Renal cortical epithelial cell (primary cell): ENCODE measurements at places on chromosomes 1 and 21. TPM values are rescaled to one million over a fixed set of nuclear protein-coding genes. Genes with fewer than 3 reads are reported as not detected.

Gene KRTAP27-1
- not detected in 2 replicates for total RNA-seq

Gene HAO2
- total RNA-seq: not detected in 2 replicates

Gene PRKAB2
- total RNA-seq: 6.1 and 19.7 TPM in 2 replicates

Gene LCE2C
- not detected in 2 replicates for total RNA-seq

Gene HHIPL2
- 1.2 TPM in 1 of 2 replicates, not detected in the other for total RNA-seq

Gene ELF3
- total RNA-seq: 277 and 307 TPM in 2 replicates

Gene CLCA2
- 0.17 and 0.85 TPM in 2 replicates for total RNA-seq

Gene OR2L13
- total RNA-seq: not detected in 2 replicates

Gene CYP4B1
- 3.2 and 3.5 TPM in 2 replicates for total RNA-seq

Gene TNFSF4
- total RNA-seq: 0.75 and 1.2 TPM in 2 replicates

Gene VSIG8
- not detected in 2 replicates for total RNA-seq

Gene ELAPOR1
- total RNA-seq: 0.17 and 0.99 TPM in 2 replicates
